HuH-7 (cell line): ENCODE measurements at places on chromosomes 12 and 14.

DNA sequence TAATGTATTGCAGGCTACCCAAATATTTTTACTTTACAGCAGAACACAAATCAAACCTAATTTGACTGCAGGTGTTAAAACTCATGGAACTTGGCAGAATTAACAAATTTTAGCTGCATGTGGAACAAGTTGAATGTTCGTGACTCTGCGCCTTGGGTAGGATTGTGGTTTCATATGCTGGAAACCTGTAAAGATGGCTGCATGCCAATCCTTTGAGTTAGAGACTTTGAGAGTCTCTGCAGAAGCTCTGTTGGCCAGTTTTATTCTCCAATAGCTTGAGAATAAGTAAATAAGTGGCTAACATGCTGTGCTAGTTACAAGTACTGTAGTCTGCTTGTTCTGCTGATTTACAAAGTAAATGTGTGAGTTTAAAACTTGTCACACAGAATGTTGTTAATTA is 77.8 kb downstream of the PDE6H start:
- no peak for DNase-seq

DNA sequence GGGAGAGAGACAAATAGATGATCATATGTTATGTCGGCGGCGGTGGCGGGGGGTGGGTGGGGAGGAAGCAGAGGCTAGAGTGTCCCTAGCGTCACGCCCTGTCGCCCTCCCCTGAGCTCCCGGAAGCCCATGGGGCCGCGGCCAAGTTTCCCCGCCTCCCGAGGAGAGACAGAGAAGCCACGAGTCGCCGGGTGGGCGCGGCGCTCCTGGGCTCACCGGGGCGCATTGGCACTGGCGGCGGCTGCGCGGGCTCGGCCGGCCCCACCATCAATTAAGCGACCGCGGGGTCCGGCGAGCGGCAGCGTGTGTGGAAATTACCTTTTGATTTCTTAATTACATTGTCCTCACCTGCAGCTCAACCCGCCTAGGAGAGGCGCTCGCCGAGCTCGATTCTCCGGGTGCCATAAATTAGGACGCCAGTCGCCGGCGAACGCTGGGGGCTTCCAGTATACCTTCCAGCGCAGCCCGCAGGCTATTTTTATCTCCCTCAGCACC is 119.9 kb upstream of the LHX5 start:
- DNase-seq, result no peak

- no peak for DNase-seq
Observed at GRCh38 chr14:76908834-76909233, 82.6 kb downstream of the LRRC74A start.

DNA sequence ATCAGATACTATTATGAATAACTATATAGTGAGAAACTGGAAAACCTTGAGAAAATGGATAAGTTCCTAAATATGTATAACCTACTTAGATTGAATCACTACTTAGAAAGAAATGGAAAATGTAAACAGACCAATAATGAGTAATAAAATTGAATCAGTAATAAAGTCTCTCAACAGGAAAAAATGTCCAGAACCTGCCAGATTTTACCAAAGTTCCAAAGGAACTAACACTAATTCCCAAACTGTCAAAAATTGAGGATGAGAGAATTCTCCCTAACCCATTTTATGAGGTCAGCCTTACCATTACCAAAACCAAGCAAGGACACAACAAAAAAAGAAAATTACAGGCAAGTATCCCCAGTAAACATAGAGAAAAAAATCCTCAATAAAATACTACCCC is 272.0 kb downstream of the RPAP3 start:
- no peak for DNase-seq

DNA sequence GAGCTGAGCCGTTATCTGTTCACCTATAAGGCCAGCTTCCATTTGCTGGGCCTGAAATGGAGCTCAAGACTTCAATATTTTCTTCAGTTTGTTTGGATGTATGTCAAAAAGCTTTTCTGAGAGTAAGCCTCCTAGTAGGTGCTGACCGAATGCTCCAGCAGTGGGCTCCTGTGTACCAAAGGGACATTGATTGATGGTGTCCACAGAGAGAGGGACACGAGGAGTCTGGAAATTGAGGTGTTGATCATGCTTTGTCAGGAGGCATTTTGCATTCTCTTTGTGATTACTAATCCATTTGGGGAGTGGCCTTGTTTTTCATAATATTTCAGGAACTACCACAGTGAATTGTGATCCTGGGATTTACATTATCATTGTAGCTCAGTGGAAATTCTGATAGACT is 107.7 kb upstream of the SLC38A2 start:
- DNase-seq, result no peak

DNA sequence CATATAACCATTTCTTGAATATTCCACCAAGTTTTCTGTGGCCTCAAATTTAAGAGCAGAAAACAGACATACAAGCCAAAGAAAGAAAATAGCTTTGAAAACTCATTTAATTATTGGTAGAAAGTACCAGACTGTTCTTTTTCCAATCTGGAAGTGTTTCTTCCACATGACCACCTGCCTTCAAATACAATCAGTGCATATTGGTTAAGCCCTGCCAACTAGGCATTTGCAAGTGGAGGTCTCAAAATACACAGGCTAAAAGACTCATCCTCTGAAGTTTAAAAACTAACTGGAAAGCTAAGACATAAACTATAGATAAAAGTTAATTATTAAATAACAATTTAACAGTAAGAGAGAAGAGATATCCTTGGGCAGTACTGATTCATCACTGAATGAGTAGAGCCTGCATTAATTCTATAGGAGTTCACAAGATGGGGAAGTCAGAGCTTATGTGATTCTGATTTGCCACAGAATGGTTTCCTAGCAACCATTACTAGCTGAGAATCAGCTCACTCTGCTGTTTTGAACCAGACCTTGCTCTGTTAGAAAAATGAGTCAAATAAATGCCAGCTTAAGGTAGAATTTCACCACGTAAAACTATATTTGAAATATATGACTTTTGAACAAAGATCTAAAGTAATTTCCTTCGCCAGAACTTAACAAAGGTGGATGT is 433.8 kb downstream of the FUT8 start:
- no peak for DNase-seq
